Activated CD4-positive, alpha-beta T cell treated with anti-CD3 and anti-CD28 coated beads, Interleukin-2, amount 50 U/mL, for 4 hours (primary cell): ENCODE measurements at places on chromosomes 13 and 19.
A peak's percentile ranks its signal among the peaks of the same experiment; 100 is the strongest.

- no peak for DNase-seq
These were observed 310.8 kb downstream of the SLC7A1 start for GRCh38 chr13:29284726-29285125.

DNA sequence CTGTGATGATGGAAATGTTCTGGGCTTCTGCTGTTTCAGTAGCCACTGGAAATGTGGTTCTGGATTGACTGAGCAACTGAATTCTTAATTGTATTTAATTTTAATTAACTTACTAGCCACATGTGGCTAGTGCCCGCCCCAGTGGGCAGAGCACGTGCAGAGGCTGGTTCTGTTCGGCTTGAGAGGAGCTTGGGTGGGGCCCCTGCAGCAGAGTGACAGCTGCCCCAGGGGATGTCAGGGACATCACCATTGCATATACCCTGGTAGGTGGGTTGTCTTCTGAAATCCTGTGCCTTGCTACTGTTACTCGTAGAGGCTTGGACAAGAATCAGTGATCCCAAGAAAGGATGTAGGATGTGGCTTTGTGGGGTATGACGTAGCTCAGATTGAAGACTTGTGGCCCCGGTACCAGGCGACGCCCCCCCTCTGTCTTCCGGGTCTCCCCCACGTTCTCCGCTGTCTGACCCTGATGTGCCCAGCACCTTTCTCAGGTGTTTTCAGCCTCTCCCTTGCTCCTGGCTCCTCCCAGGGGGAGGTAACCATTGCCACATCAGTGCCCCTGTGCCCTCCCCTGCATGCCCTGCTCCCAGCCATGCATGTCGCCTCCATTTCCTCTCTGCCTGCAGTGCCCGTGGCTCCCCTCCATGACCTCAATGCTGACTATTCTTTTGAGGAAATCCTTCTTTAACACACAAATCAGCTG lies 102.6 kb upstream of the RNF113B start:
- DNase-seq = no peak

DNA sequence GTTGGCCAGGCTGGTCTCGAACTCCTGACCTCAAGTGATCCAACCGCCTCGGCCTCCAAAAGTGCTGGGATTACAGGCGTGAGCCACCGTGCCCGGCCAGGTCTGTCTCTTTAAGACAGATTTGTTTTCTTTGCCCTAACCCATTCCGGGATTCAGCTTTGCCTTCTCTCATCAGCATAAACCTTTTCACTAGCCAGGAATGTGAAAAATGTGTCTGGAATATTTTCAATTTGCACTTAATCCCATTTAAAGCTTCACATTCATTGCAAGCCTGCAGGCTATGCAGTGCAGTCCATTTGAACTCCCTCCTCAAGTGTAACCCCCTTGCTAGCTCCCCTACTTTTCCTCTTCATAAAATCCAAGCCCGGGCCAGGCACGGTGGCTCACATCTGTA lies 880 bp upstream of the TMEM160 start:
- DNase-seq = no peak

- DNase-seq = no peak
These were observed 26.1 kb upstream of the TFDP1 start for GRCh38 chr13:113558461-113558860.

GRCh38 chr13:28819735-28820098 lies 422 bp upstream of the MTUS2 start:
- DNase-seq = peak; percentile 27
